ENCODE measurements at places on chromosomes 2 and 18.

DNA sequence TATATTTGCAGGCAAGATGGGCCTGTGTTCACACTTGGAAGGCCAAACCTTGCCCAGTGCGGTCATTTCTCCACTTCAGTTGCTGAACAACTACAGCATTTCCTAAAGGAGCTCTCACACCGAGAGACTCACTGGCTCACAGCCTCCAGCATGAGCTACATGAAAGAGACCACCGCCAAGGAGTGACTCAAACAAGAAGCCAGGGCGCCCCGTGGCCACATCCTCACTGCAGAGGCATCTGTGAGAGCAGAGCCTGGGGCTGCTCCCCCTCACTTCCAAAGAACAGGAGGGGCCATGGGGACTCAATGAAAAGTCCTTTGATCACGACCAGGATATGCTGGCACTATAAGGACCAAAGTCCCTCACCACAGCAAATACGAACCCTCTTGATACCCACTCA, 50.0 kb downstream of the TMEM163 start:
- DNase-seq = peak; percentile 83

DNA sequence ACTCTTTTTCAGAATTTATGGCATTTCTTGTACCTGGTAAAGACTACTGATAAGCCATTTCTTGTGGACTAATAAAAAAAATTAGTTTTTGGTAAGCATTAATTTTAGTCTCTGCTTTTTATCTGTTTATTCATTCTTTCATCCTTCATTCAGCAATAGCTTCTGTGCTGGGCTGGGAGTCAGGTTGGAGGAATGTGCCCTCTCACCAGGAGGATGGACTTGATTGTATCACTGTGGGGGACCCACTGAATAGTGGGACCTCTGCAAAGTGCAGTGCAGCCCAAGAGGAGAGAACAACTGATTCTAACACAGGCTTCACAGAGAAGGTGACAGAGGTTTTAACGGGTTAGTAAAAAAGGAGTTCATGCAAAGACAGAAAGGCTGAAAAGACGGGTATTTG, 39.1 kb downstream of the CDC42EP3 start:
- DNase-seq = no peak

DNA sequence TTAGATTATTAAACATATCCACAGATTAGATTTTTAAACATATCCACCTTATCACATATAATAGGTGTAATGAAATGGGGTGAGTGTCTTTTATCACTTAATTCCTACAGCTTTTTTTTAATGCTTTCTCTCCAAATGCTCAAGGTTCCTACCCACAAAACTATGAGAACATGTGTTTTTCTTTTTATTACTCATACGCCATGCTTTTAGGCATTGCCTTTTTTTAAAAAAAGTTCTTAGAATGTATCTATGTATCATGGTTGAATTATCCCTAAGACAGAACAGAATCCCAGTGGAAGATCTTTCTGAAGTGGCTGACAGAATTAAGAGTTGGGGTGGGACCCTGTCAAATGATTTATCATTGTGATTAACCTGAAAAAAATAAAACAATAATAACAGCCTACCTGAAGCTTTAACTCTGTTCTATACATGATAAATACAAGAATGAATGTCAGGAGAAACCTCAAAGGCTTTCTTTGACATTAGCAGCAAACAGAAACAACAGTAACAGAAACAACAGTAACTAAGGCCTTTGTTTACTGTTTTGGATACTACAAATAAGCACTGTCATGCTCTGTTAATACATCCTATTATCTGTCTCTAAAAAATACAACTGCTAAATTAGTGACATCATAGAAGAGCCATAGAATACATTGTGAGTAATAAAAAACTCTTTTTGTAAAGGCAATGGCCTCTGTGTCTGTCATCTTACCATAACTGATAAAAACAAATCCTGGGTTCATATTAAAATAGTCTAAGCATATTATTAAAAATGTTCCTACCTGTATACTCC, 4.1 kb upstream of the ZNF397 start:
- DNase-seq = no peak

DNA sequence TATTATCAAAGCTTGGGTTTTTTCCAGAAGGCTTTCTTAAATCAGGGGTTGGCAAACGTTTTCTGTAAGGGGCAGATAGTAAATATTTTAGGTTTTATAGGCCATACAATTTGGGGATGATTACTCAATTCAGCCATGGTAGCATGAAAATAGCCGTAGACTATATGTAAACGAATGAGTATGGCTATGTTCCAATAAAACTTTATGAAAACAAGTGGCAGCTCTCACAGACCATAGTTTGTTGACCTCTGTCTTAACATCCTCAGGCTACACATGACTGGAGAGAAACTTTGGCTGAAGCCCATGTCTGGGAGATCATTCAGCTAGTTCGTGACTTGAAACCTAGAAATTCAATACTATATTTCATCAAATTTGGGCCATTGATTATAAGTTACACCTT, 30.2 kb downstream of the UGP2 start:
- no peak for DNase-seq

GRCh38 chr2:195367809-195368208, 289.2 kb upstream of the SLC39A10 start:
- DNase-seq = no peak

- DNase-seq = no peak
Observed at GRCh38 chr18:55811925-55812324, 223.9 kb upstream of the TCF4 start.

DNA sequence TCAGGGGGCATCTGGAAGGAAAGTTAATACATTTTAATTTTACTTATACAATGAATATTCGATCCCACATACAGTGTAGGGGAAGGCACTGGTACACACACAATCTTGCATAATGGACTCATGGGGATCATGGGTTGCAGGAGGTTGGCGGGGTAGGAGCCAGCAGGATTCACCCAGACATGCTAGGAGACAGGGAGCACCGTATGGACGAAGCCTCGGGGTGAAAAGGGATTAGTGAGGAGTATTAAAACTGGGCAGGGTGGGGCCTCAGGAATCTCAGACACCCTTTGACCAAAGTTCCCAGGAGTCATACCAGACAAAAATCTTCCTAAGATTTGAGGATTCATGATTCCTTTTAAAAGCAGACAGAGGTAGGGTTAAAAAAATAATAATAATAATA, 140.8 kb downstream of the BCL11A start:
- no peak for DNase-seq

GRCh38 chr2:63053889-63054602, 3.4 kb downstream of the OTX1 start:
- DNase-seq = no peak

GRCh38 chr2:152558158-152558984, 158.9 kb downstream of the PRPF40A start:
- peak; percentile 79 for DNase-seq
